T47D (cell line): ENCODE measurements at places on chromosomes 5 and 9.

GRCh38 chr9:114849450-114849849 lies 43.6 kb upstream of the TNFSF15 start:
- DNase-seq = no peak

- DNase-seq = no peak
Observed at GRCh38 chr5:50697739-50698138, 31.3 kb downstream of the PARP8 start.

DNA sequence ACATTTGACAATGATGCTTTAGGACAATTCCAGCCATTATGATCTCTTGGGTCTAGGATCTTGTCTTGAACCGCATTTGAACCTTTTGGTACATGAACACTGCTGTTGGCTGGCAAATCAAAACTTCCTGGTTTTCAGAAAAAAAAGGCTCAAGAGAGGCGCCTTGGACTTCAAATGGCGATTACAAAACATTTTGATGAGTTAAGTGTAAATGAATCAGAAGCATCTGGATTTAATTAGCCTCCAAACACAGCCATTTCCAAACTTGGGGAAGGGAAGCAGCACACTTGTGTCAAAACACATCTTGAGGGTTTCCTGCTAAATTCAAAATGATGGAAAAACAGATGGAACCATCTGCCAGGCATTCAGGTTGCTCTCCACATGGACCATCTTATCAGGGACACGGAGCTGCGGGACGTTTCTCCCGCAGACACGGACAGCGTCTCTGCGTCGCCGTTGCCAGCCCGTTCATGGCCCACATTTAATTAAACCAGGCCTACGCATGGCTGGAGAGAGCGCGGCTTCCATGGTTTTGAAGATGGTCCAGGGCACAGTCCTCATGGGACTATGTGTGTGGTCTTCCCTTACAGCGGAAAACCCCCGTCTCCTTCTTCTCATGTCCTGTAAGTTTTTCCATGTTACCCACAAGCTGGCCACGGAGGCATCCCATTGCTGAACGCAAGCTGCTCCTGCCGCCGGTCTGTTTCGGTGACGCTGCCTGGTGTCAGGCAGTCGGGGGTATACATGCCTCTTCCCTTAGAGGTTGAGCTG lies 55.8 kb upstream of the PTCH1 start:
- no peak for DNase-seq

DNA sequence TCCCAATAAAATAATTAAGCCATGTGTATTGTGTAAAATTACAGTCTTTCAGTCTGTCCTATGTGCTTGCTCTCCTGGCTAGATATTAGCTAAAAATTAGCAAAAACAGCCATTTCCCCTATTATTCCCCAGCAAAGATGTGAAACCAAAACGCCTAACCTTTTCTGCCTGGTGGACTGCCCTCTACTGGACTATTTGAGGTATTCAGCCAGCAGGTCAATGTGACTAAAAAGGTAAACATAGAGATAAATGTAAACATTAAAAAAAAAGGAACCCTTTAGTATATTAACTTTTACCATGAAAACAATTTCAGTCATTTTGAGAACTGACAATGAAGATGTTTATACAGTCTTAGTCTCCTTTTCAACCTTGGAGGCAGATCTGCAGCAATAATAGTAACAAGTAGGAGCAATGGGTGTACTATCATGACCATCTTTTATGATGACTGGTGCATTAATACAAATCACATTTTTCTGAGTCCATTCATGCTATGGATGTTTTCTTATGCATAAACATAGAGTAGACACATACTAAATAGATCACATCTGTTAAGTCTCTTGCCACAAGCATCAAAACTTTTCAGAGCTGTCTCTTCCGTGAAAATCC lies 10.1 kb downstream of the ATG12 start:
- peak; percentile 65 for DNase-seq
